Upper lobe of left lung (tissue), 6 donors: ENCODE measurements at places on chromosomes 13 and 19. TPM values are rescaled to one million over a fixed set of nuclear protein-coding genes. Genes with fewer than 3 reads are reported as not detected.
A peak's percentile ranks its signal among the peaks of the same experiment; 100 is the strongest.

DNA sequence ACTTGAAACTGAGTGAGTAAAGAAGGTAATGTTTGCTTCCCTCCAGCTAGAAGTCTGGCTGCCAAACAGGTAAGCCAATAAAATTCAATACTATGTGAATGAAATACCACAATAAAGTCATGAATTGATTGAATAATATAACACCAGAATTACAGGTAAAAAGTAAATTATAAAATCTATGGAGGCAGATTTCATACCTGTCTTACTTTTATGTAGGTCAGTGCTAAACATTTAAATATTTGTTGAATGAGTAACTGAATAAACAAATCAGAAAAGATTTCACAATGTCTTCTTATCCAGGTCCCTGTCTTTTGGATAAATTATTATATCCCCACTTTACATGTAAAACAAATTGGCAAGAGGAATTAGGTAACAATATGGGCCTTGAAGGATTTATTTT is 62.7 kb downstream of the MICU2 start:
- no peak overlapping the region for H3K4me3 ChIP-seq
- no peaks in the 10 kb centered on the region for H3K27me3 ChIP-seq
- H3K4me1 ChIP-seq = no peaks in the 10 kb centered on the region
- no peaks in the 10 kb centered on the region for H3K36me3 ChIP-seq
- DNase-seq = no peak
- H3K27ac ChIP-seq = no peak overlapping the region

GRCh38 chr13:44748439-44748838 is 172.3 kb upstream of the TSC22D1 start:
- no peaks in the 10 kb centered on the region for H3K4me1 ChIP-seq
- no peaks in the 10 kb centered on the region for H3K36me3 ChIP-seq
- H3K27ac ChIP-seq = no peak overlapping the region
- H3K4me3 ChIP-seq = no peak overlapping the region

- no peak overlapping the region for H3K27ac ChIP-seq
- H3K36me3 ChIP-seq = no peaks in the 10 kb centered on the region
- peaks cover 10% of the 10 kb centered on the region for H3K4me1 ChIP-seq
- H3K27me3 ChIP-seq = no peaks in the 10 kb centered on the region
- no peak for DNase-seq
Observed at GRCh38 chr13:110045202-110045601, 258.8 kb upstream of the IRS2 start.

DNA sequence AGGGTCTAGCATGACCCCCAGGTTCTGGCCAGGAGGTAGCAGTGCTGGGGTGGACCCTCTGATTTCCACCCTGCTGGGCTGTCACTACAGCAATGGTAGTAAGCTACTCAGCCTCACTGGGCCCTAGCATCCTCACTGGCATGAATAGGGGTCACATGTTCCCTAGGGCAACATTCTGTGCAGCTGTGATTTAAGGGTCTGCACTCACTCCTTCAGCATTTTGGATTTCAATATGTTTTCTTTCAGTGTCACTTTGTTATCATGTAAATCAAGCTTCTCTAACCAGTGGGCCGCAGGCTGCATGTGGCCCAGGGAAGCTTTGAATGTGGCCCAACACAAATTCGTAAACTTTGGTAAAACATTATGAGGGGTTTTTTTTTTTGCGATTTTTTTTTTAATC is 57.8 kb downstream of the SPATA13 start:
- H3K4me1 ChIP-seq = peaks cover 45% of the 10 kb centered on the region
- H3K27me3 ChIP-seq = no peaks in the 10 kb centered on the region
- DNase-seq = no peak
- H3K36me3 ChIP-seq = no peaks in the 10 kb centered on the region

DNA sequence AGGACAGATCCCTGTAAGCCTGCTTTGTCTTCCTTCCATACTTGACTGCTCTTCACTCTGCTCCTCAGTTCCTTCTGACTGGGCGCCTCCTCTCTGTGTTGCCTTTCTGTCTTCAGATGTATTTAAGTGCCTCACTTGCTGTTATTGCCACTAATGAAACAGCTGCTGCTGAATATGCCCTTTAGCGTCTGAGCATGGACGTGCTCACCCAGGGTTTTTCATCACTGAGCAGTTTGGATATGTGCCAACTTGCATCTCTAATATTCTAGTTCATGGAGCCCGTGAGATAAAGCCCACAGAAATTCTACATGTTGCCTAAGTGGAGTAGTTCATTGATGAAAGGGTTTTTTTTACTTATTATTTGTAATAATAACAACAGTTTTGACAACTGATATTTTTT is 198.2 kb downstream of the MYO16 start:
- no peak overlapping the region for H3K27ac ChIP-seq
- DNase-seq = no peak
- no peaks in the 10 kb centered on the region for H3K4me1 ChIP-seq
- no peaks in the 10 kb centered on the region for H3K27me3 ChIP-seq
- no peak overlapping the region for H3K4me3 ChIP-seq

DNA sequence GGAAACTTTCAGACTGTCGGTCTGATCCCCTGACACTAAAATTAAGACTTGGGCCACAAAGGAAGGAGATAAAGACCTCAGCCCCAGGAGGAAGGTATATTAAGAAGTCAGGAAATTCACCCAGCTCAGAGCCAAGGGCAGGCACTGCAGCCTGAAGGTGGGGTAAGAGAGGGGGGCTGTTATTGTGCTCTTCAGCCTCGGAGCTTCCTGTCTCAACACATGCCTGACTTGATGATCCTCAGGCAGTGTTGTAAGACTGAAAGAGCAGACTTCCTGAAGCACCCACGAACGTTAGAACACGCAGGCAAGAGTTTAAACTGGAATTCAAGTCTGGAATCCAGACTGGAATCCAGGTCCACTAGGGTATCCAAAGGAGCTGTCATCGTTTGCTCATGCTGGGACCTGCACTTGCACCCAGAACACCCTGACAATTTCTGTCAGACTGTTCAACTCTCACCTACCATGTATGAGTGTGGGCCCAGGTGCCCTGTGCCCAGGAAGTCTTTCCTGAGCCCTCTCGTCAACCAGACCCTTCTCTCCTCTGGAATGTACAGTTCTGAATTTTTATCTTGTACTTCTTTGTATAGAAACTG is 10.7 kb upstream of the FLT1 start:
- DNase-seq = no peak
- no peaks in the 10 kb centered on the region for H3K4me1 ChIP-seq
- no peaks in the 10 kb centered on the region for H3K36me3 ChIP-seq
- H3K4me3 ChIP-seq = no peak overlapping the region
- no peak overlapping the region for H3K27ac ChIP-seq

DNA sequence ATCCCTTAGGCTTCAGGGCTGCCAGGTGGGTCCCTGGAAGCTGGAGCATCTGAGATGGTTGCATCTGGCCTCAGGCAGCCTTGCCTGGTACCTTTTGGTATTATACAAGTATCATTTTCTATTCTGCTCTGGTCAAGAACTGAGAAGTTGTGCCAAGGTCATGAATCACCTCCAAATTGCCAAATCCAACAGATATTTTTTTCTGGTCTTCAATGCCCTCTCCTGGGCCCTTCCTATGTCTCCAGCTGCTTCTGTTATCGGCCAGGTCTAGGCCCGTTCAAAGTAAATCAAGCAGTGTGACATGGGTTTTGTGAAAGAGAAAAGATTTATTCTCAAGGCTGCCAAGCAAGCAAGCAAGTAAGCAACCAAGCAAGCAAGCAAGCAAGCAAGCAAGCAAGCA is 271.1 kb upstream of the MAB21L1 start:
- no peak overlapping the region for H3K4me3 ChIP-seq
- DNase-seq = no peak
- no peaks in the 10 kb centered on the region for H3K4me1 ChIP-seq
- no peaks in the 10 kb centered on the region for H3K27me3 ChIP-seq
- no peak overlapping the region for H3K27ac ChIP-seq

- no peaks in the 10 kb centered on the region for H3K27me3 ChIP-seq
- DNase-seq = no peak
- H3K27ac ChIP-seq = no peak overlapping the region
- H3K4me1 ChIP-seq = no peaks in the 10 kb centered on the region
Observed at GRCh38 chr19:12450844-12451243, 10.0 kb upstream of the ZNF443 start.

DNA sequence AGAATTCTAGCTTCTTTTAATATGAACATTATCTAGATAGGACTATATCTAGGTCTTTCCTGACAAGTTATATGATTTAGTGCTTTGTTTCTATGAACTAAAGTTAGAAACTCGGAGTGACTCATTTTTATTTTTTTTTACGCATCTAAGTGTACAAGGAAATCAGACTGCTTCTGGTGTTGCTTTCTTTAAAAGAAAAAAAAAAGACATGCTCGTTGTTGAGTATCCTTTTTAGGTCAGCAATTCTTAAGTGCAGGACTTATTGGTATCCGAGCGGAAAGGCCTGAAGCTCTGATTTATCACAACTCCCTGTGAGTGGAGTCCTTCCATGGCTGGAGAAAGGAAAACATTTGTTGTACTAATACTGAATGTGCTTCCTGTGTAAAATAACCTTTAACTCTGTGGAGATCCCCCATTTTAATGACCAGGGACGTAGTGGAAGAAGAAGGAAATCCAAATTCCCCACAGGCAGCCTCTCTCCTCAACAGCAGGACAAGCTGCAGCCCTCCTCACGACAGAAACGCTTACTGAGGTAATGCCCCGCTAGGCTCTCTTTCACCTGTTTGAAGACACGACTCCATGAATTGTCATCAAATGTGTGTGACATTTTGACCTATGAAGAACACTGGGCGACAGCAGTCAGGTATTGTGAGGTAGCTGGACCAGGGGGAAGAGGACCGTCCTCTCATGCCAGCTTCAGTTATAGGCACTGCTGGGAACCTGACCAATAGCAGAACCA is 17.9 kb upstream of the POMP start:
- no peaks in the 10 kb centered on the region for H3K27me3 ChIP-seq
- H3K4me1 ChIP-seq = peaks cover 12% of the 10 kb centered on the region
- H3K36me3 ChIP-seq = no peaks in the 10 kb centered on the region
- H3K4me3 ChIP-seq = no peak overlapping the region
- DNase-seq = no peak
- H3K27ac ChIP-seq = peak overlapping the region; percentile 20

GRCh38 chr13:45048890-45049407 is 59.6 kb downstream of the GPALPP1 start:
- DNase-seq = no peak
- H3K27me3 ChIP-seq = no peaks in the 10 kb centered on the region
- no peak overlapping the region for H3K27ac ChIP-seq

DNA sequence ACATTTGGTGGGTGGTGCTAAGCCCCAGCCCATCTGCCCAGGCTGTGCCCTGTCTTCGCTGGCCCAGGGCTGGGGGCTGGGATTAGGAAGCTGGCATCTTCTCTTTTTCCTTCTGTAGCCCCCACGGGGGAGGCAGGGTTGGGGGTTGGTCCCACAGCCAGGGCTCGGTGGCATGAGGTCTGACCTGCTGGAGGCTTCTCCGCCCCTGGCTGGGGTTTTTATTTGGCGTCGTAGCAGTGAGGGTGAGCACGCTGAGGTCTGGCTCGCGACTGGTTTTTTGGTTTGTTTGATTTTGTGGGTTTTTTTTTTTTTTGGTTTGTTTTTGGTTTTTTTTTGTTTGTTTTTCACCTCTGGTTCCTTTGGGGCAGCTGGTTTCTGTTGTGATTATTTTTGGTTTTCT is 14.7 kb downstream of the ZNF574 start:
- no peaks in the 10 kb centered on the region for H3K36me3 ChIP-seq
- no peaks in the 10 kb centered on the region for H3K27me3 ChIP-seq
- H3K4me3 ChIP-seq = no peak overlapping the region
- no peak overlapping the region for H3K27ac ChIP-seq
- no peak for DNase-seq

DNA sequence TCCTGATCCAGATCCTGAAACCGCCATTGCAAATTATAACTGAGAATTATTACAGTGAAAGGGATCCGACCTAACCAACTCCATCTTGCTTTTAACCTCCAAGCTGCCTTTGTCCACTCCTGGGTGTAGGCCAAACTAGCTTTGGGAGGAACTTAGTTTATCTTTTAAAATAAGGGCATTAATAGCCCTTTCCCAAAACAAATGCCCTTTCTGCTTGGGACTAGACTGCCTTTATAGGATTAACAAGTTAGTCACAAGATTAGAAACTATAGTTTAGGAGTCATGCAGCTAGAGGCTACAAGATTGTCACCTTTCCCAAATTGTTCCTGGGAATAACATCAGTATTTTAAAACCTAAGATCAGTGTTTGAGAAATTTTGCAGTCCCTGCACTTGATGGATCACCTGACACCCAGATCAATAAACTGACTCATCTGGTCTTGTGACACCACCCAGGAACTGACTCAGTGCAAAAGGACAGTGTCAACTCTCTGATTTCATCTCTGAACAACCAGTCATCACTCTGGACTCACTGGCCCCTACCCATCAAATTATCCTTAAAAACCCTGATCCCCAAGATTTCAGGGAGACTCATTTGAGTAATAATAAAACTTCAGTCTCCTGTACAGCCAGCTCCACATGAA is 4.1 kb upstream of the ZNF841 start:
- no peak overlapping the region for H3K27ac ChIP-seq
- no peak overlapping the region for H3K4me3 ChIP-seq
- DNase-seq = no peak
- no peaks in the 10 kb centered on the region for H3K36me3 ChIP-seq

DNA sequence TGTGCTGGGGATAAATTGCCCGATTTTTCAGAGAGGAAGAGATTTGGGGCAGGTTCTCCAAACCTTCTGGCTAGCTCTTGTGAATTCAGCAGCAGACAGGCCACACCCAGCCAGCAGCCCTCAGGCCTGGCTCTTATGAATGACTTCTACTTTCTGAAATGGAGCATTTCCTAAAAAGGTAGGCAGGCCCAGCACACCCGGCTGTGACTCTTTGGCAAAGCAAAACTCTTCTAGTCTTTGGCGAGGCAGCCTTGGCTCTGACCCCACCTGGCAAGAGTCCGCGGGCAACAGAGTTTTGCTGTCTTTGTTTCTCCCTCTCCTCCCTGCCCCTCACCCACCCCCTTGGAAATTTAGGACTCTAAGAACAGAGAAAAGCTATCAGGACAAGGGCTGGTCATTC is 221.2 kb downstream of the ZNF536 start:
- no peak for DNase-seq
- no peak overlapping the region for H3K4me3 ChIP-seq
- H3K36me3 ChIP-seq = no peaks in the 10 kb centered on the region
- no peaks in the 10 kb centered on the region for H3K27me3 ChIP-seq
- H3K4me1 ChIP-seq = no peaks in the 10 kb centered on the region

GRCh38 chr19:19121371-19121770 is 16.9 kb downstream of the TMEM161A start:
- no peak overlapping the region for H3K4me3 ChIP-seq
- H3K27me3 ChIP-seq = no peaks in the 10 kb centered on the region
- DNase-seq = no peak
- H3K36me3 ChIP-seq = peaks cover 7% of the 10 kb centered on the region

- no peak overlapping the region for H3K4me3 ChIP-seq
- no peaks in the 10 kb centered on the region for H3K36me3 ChIP-seq
- no peaks in the 10 kb centered on the region for H3K27me3 ChIP-seq
- H3K27ac ChIP-seq = no peak overlapping the region
- H3K4me1 ChIP-seq = no peaks in the 10 kb centered on the region
- DNase-seq = no peak
Observed at GRCh38 chr13:80558074-80558473, 217.1 kb upstream of the SPRY2 start.

- DNase-seq = no peak
- H3K36me3 ChIP-seq = no peaks in the 10 kb centered on the region
- H3K4me1 ChIP-seq = no peaks in the 10 kb centered on the region
- no peak overlapping the region for H3K4me3 ChIP-seq
- no peaks in the 10 kb centered on the region for H3K27me3 ChIP-seq
Observed at GRCh38 chr19:19217099-19217498, 5.3 kb downstream of the NCAN start.

SYNE4 gene
- 21.0 TPM for total RNA-seq

KLHL1 gene
- total RNA-seq = not detected

CYP2A7 gene
- total RNA-seq = not detected
